ENCODE measurements at places on chromosomes 6 and 20.

GRCh38 chr6:19879663-19880062 lies 42.5 kb downstream of the ID4 start:
- peak; percentile 95 for DNase-seq

DNA sequence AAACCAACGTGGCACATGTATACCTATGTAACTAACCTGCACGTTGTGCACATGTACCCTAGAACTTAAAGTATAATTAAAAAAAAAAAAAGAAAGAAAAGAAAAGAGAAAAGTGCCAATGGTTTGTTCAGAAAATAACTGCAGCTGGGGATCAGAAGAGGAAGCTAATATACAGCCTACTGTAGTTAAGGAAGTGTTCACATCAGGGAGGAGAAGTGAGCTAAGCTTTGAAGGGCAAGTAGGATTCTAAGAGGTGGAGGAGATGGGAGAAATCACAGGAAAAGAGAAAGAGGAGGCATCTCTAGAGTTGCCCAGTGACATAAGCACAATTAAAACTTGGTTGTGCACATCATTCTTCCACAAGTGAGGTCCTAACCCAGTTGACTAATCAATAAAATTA lies 214.4 kb upstream of the DTNBP1 start:
- DNase-seq, result no peak

- no peak for DNase-seq
Measured at GRCh38 chr6:35021004-35021403, 120.1 kb downstream of the TCP11 start.

DNA sequence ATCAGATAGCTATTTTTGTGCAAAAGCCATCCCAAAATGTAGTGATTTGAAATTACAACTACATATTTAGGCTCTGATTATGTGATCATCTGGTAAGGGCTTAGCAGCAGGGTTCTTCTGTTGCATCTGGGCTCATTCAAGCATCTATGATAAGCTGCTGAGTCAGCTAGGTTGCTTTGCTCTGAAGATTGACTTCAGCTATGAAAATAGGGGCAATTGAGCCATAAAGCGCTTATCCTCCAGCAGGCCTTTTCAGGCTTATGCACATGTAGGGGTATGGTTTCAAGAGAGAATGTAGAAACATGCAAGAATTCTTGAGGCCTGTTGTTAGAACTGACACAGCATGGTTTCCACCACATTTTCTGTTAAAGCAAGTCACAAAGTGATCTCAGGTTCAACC lies 114.1 kb downstream of the PLCB1 start:
- no peak for DNase-seq

DNA sequence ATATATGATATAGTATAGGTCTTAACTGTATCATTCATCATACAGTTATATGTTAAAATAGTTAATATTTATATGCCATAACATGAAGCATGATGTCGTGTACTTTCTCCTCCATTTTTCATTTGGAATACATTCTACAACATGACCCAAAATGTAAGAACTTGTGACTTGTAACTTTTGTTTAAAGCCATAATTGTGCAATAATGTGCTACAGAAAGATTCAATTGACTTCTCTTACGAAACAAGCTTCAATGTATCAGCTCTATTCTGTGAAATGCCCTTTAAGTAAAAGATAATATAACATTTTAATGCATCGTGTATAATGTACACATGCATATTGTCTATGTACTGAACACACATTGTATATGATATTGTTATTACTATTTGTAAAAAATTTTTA lies 76.7 kb upstream of the FABP7 start:
- DNase-seq, result no peak

DNA sequence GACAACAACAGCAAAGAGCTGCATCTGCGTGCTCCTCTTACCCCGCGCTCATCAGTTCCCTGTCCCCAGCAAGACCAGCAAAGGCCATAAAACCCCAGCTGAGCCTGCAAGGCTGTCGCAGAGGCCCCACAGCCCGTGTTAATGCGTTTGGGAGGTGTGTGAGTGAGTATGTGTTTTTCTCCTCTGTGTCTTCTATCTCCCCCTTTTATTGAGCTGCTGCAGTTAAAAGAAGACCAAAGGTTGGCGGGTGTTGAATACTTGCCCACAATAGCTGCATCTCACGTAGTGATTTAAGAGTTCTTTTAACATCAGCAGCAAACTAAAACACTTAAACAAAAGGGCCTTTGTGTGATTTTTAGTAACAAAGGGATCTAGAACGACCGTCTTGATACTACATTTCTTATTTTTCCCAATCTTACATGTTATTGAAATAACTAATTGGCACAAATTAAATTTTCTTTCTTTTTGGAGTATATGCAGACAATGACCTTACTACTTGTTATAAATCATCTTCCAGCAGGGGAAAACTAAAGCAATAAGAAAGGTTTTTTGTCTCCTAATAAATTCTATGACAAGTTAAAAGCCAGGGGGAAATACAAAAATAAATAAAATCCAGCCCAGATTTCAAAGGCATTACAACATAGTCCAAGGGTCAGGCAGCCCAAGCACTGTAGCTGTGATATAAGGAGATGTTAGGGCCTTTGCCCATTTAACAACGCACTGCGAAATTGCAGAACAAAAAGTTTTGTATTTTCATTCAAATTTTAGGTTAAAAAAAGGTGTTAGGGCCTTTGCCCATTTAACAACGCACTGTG lies 27.2 kb upstream of the CNKSR3 start:
- no peak for DNase-seq

DNA sequence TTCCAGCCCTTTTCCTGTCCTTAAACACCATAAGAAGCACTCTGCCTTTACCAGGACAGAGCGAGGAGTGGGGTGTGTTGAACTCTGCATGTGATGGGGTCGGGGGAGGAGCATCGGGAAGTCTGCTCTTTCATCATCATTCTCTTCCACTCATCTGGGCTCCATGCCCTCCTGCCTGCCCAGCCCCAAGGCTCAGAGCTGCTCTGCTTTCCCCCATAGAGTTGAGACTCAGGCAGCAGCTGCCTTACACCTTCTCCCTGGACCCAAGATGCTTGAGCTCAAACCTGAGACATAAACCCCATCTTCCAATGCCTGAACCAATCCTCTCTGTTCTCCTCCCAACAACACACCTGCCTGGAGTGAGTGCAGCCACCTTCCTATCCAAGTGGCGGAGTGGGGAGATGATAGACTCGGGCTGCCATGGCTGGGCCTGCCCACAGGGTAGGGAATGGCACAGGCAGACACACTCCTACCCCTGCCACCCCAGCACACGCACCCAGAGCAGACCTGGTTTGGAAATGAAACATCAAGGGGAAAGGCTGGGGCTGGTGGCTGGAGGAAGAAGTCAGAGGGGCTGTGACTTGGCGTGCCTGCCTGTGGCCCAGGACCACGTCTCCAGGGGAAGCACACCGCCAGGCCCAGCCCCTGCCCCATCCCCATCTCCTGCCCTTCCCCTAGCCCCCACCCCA lies 28.4 kb downstream of the TFEB start:
- DNase-seq, result peak; percentile 36

DNA sequence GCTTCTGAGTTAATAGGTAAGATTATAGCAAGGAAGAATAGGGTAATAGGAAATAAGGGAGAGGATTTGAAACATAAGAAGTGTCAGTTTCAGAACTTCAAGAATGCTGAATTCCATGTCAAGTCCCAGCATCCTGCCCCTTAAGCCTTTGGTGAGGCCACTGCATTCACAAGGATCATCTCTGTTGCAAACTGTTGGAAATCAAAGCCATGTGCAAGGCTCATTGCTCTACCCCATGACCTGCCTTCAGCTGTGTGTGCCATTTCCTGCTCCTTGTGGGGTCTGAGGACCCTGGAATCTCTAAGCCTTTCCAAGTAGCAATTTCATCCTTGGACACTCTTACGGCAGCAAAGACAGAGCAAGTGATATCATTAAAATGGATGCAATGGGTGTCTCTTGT lies 203.0 kb downstream of the CDC5L start:
- no peak for DNase-seq

GRCh38 chr6:562052-562676 lies 94.7 kb downstream of the HUS1B start:
- DNase-seq, result no peak

DNA sequence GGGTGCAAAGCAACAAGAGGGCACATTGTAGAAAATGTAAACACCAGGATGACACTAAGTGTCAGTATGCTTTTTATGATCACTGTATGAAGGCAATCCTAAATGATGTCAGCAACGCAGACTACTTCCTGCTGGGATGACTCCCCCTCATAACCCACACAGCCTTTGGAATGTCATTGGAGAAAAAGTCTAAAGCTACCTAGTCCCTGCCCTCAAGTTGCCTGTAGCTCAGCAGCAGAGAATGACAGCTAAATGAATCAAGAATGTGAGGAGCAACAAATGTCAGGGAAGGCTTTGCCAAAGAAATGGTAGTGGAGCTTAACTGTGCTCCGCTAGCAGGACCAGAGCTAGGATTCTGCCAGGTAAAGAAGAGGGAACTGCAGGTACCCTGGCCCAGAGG lies 555.6 kb downstream of the CD83 start:
- DNase-seq, result no peak

DNA sequence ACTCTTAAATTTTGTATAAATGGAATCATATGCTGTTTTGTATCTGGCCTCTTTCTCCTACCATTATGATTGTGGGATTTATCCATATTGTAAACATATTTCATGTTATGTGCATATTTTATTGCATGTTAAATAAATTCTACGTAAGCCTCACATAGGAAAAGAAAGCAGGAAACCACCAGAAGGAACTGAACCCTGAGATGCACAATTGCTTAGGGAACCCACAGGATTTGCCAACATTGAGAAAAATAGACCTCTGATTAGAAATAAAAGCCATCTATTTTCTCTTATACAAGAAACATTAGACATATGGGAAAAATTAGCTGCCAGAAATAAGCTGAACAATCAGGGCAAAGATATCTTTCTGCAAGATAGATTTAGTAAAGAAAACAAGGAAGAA lies 111.2 kb upstream of the CARMIL1 start:
- no peak for DNase-seq

- DNase-seq, result peak; percentile 34
Measured at GRCh38 chr6:111605100-111605751, 452 bp downstream of the TRAF3IP2 start.

DNA sequence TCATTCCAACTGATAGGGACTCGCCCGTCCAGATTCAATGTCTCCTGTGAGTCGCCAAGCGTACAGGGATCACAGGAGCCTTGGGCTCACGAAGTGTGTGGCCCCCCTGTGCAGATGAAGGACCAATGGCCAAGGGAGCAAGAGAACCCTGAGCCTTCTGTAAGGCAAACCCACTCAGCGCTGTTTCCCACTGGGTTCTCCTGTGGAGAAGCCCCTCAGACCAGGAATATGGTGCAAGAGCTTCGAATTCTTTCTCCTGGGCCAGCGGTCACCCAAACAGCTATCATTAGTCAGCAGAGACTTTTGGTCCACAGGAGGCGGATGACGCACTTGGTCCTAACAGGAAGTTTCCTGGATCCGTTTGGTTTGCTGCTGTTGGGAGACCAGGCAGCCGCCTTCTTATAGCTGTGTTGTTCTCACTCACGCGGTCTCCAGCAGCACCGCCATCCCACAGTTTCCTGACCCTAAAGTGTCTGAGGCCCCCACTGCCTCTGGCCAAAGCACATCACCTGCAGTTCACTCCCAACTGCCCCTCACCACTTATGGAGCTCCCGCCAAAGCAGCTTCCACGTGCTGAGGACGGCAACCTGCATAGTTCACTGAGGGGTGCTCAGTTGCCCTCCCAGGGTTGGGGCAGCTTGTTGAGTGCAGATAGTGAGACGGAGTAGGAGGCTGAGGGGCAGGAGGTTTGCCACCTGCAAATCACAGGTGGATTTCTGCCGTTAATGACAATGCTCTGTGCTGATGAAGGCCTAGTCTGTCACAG lies 268.6 kb downstream of the ERMARD start:
- DNase-seq, result no peak

DNA sequence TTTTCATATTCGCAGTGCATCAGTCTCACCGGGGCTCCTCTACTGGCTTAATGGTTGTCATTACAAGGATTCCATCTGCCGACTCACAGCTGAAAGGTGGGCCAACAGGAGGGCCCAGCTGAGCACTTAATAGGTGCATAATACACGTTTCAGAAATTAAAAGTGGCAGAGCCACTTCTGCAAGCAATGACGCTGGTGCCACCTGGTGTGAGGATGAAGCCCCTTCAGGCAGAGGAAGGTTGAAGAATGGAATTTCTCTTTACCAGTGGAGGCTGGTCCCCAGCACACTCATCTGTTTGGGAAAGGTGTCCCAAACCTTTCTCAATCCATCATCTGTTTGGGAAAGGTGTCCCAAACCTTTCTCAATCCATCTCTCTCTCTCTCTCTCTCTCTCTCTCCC lies 8.2 kb upstream of the STMND1 start:
- DNase-seq, result no peak

GRCh38 chr6:47414423-47415167 lies 63.0 kb upstream of the CD2AP start:
- no peak for DNase-seq

GRCh38 chr20:3937618-3938017 lies 48.4 kb downstream of the PANK2 start:
- DNase-seq, result no peak

DNA sequence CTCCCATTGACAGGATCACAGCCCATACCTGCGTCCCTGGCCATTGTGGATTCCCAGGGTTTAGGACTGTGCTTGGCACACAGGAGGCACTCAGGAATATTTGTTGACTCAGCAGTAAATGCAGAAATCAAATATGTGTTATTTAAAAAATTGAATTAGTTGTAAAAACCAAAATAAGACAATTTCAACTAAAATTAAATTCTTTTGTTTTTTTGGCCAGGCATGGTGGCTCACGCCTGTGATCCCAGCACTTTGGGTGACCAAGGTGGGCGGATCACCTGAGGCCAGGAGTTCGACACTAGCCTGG lies 85.3 kb downstream of the ZDHHC14 start:
- DNase-seq, result no peak

DNA sequence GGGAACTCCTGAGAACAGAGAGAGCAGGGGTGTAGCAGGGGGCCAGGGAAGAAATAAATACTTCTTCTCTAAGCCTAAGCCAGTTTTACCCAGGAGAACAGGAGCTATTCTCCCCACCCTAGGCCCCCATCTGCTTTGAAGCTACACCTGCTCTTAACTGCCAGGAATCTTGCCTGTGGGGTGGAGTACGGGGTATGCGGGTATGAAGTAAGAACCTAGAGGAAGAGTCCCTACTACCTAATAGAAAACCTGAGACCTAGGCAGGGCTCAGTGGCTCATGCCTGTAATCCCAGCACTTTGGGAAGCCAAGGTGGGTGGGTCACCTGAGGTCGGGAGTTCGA lies 1.5 kb downstream of the SLC29A1 start:
- no peak for DNase-seq
